ENCODE measurements at places on chromosomes 12 and 14. TPM values are rescaled to one million over a fixed set of nuclear protein-coding genes. Genes with fewer than 3 reads are reported as not detected.

The IL23A gene
- 0.41 TPM for total RNA-seq

The AKAP6 gene
- 0.91 TPM for total RNA-seq

The ENDOU gene
- total RNA-seq, result not detected

The DDX55 gene
- 35.8 TPM for total RNA-seq

The STON2 gene
- 0.65 TPM for total RNA-seq

The SMARCC2 gene
- total RNA-seq, result 32.3 TPM

The MUCL1 gene
- not detected for total RNA-seq

The GLT8D2 gene
- 0.28 TPM for total RNA-seq

The EMP1 gene
- 82.5 TPM for total RNA-seq

The PLEKHG3 gene
- 52.3 TPM for total RNA-seq

The RAPGEF3 gene
- 0.57 TPM for total RNA-seq

The MYH6 gene
- not detected for total RNA-seq

The ISM2 gene
- total RNA-seq, result 0.39 TPM

The TAS2R50 gene
- not detected for total RNA-seq

The MGAT4C gene
- 0.09 TPM for total RNA-seq

The TNS2 gene
- total RNA-seq, result 11.6 TPM

The EP400 gene
- total RNA-seq, result 25.9 TPM

The CCDC177 gene
- total RNA-seq, result not detected

The CABP1 gene
- 0.14 TPM for total RNA-seq

The POTEG gene
- not detected for total RNA-seq
